ENCODE measurements at places on chromosomes 5 and 9. TPM values are rescaled to one million over a fixed set of nuclear protein-coding genes. Genes with fewer than 3 reads are reported as not detected.

- DNase-seq = peak; percentile 52
- no peak overlapping the region for H3K4me3 ChIP-seq
- peaks cover 17% of the 10 kb centered on the region for H3K4me1 ChIP-seq
Measured at GRCh38 chr5:73693573-73694061, 67.6 kb downstream of the ARHGEF28 start.

- peak; percentile 74 for DNase-seq
- no peaks in the 10 kb centered on the region for H3K36me3 ChIP-seq
- no peak overlapping the region for H3K27ac ChIP-seq
- H3K27me3 ChIP-seq = peaks cover 68% of the 10 kb centered on the region
Measured at GRCh38 chr9:109499631-109500410, 1.7 kb upstream of the PTPN3 start.

DNA sequence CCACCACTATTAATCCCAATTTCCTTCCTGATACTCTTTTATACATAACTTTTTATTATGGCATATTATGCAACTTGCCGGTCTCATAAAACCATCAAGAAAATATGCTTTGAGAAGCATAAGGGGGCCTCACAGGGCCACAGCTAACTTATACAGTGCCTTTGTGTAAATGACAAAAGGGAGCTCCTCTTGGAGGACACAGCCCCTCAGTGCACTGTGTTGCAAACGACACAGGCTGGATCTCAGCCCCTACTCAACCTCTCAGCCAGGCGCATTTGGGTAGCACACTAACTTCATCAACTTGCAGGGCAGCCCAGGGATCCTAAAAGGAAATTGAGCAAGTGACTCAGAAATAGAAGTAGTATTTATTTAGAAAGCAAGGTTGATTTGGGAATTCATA lies 35.4 kb downstream of the RIGI start:
- H3K4me3 ChIP-seq = no peak overlapping the region
- H3K36me3 ChIP-seq = peaks cover 15% of the 10 kb centered on the region
- 0 out of 2 replicates have a peak, but pooled peaks cover 5% of the 10 kb centered on the region for H3K4me1 ChIP-seq
- no peaks in the 10 kb centered on the region for H3K27me3 ChIP-seq
- no peak overlapping the region for H3K27ac ChIP-seq
- DNase-seq = peak; percentile 15

GRCh38 chr9:27471366-27471765 lies 52.7 kb upstream of the IFNK start:
- H3K36me3 ChIP-seq = no peaks in the 10 kb centered on the region
- H3K4me3 ChIP-seq = no peak overlapping the region
- DNase-seq = no peak
- peaks cover 8% of the 10 kb centered on the region for H3K4me1 ChIP-seq
- H3K27me3 ChIP-seq = no peaks in the 10 kb centered on the region

GRCh38 chr5:115480900-115481299 lies 63.7 kb downstream of the FEM1C start:
- no peak for DNase-seq
- H3K27ac ChIP-seq = no peak overlapping the region
- no peak overlapping the region for H3K4me3 ChIP-seq
- H3K4me1 ChIP-seq = 0 out of 2 replicates have a peak, but pooled peaks cover 4% of the 10 kb centered on the region
- no peaks in the 10 kb centered on the region for H3K27me3 ChIP-seq
- no peaks in the 10 kb centered on the region for H3K36me3 ChIP-seq

- no peaks in the 10 kb centered on the region for H3K27me3 ChIP-seq
- no peak overlapping the region for H3K4me3 ChIP-seq
- no peaks in the 10 kb centered on the region for H3K36me3 ChIP-seq
Measured at GRCh38 chr9:27538647-27539046, 9.0 kb upstream of the MOB3B start.

GRCh38 chr9:23769307-23769935 lies 56.6 kb downstream of the ELAVL2 start:
- peaks cover 94% of the 10 kb centered on the region for H3K4me1 ChIP-seq
- H3K27ac ChIP-seq = no peak overlapping the region
- peak; percentile 74 for DNase-seq
- no peaks in the 10 kb centered on the region for H3K36me3 ChIP-seq
- no peaks in the 10 kb centered on the region for H3K27me3 ChIP-seq

Gene PCDHB15
- total RNA-seq = 8.0 TPM

GRCh38 chr9:135950135-135950682 lies 11.0 kb downstream of the UBAC1 start:
- no peaks in the 10 kb centered on the region for H3K4me1 ChIP-seq
- H3K36me3 ChIP-seq = peaks cover 18% of the 10 kb centered on the region
- no peak for DNase-seq
- no peak overlapping the region for H3K4me3 ChIP-seq

Gene MYMK
- total RNA-seq = not detected

All from GM23338 (cell line).